ENCODE measurements at places on chromosomes 13 and 19.

- no peak for DNase-seq
Observed at GRCh38 chr13:75635101-75635827, 866 bp upstream of the LMO7 start.

DNA sequence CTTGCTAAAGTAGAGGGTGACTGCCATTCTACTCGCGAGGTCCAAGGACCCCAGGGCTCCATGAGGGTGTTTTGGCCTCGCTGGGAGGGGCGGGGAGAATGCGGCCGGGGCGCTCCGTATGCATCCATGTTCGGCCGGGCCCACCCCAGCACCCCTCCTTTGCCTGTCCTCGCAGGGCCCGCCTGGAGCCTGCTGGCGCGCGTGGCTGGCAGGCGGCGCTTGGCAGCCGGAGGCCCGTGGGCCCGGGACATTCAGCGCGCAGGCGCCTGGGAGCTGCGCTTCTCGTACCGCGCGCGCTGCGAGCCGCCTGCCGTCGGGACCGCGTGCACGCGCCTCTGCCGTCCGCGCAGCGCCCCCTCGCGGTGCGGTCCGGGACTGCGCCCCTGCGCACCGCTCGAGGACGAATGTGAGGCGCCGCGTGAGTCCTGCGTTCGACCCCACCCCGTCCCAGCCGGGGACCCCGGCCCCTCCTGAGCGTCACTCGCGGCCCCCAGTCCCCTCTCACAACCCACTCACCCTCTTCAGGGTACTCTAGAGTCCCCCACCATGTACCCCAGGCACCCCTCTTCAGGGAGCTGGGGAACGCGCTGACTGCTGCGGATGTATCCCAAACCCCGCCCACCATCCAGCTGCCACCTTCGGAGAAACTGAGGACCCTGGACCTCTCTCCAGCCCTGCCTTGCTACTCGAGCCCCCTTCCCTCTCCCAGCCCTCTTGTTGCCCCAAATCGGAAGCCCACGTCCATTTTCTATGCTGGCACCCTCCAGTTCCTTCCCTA lies 4.1 kb downstream of the DLL3 start:
- DNase-seq = peak; percentile 50

DNA sequence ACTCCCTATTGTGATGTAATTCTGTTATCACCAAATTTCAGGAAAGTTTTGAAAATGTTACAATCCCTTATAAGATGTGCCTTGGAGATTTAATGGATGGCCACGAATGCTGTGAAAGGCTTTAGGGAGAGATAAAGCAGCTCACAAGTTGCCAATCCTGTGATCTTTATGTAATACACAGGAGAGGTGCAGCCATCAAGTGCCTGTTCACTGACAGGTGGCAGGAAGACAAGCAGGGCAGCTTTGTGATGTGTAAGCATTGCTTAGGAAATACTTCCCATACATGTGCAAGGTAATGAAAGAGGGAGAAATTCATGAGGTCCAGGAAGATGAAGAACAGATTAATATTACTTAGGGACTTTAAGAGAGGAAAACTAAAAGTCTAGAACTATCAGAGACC lies 628.8 kb downstream of the SLITRK6 start:
- no peak for DNase-seq

DNA sequence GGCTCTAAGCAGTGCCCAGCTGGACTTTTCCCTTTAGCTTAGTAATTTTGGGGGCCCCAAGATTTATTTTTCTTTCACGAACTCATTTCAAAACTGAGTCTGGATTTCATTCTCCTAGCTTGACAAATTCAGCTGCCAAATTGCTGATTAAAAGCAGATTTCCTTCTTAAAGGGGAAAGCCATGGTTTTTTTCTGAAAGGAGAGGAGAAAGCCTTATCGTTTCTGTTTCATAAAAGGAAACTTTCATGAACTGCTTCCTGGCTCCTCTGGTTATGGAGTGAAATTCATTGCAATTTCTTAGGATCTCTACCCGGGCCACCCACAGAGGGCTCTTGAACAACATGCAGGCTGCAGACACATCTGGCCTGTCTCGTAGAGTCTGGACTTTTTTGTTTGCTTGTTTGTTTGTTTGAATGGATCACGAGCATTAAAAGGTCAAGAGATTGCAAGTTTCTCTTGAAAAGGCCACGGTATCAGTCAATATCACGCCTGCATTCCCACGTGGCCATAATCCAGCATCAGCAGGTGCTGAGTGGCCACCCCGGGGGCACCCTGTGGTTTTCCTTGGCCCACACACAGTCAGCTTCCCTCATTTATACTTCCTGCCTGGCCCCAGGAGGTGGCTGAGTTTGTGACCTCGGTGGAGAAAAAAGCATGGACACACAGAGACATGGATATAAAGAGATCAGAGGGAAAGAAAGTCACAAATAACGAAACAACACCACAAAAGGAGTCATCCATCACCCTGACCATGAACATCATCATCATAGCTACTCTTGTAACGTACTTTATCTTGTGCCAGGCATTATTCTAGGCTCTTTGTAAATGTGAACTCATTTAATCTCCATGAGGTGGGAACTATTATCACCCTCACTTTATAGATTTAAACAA lies 10.5 kb upstream of the KLK4 start:
- no peak for DNase-seq
